Hematopoietic multipotent progenitor cell treated with erythropoietin and hydrocortisone succinate and interleukin-3 and kit ligand, for 4 days (in vitro differentiated cells): ENCODE measurements at places on chromosomes 13 and 19.

DNA sequence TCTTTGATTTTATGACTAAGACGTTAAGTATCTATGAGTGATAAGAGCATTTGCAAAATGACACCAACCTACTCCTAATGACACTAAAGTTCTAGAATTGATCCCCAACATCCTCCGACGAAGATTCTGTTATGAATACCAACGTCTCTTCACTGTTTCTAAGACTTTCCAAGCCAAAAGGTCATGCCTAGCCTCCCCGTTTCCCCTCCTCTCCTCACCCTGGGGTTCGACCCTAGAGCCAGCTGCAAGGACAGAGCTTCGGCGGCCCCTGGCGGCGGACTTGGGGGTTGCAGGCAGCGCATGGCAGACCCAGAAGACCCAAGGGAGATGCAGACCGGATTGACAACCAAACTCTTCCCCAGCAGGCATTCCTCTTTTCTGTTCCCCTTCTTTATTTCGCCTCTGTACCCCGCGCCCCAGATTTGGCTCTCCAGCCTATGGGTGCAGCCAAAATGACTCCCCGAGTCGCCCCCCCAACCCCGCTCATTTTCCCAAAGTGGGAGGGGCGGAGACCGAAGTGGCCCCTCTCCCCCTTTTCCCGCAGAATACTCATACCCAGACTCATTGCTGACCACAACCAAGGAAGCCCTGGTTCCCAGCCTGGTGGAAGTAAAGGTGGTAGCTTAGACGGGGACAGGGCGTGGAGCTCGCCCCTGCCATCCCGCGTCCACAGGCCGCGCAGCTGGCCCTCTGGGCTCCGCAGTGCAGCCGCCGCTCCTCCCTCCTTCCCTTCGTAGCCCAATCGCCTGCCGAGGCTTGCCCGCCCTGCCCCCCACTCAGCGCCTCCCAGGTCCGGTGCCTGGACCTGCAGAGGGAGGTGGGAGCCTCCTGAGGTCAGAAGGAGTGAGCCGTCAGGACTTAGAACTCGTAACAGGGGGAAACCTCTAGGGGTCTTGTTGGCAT is 4.1 kb upstream of the EML2 start:
- peak; percentile 94 for DNase-seq

DNA sequence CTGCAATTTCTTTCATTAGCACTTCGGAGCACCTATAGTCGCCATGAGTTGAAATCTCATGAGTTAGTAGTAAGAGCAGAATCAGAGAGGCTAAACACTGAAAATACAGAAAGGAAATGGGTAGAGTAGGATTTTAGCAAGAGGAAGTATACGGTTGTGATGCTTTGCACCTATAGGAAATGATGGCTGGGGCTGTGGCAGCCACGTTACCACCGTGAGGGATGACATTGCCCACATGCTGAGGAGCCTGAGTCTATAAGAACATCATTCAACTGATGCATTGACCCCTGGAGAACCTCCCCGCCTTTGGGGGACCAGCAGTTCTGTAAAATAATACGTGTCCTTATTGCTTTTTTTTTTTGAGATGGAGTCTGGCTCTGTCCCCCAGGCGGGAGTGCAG is 20.4 kb downstream of the FAM187B start:
- DNase-seq = no peak

DNA sequence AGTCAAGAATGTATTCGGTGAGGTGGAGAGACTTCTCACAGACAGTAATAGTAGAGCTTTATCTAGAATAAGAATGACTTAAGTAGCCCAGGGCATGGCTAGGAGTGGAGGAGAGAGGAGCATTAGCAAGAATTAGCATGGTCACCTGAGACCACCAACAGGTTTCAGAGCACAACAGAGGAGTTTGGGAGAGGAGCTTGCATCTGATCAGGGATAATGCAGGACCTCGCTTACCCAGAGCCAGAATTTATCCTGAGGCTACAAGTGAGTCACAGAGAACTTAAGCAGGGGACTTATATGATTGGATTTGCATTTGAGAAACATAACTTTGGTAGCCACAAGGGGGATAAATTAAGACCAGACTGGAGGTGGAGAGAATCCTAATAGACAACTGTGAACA is 102.1 kb upstream of the FNDC3A start:
- DNase-seq = peak; percentile 42

DNA sequence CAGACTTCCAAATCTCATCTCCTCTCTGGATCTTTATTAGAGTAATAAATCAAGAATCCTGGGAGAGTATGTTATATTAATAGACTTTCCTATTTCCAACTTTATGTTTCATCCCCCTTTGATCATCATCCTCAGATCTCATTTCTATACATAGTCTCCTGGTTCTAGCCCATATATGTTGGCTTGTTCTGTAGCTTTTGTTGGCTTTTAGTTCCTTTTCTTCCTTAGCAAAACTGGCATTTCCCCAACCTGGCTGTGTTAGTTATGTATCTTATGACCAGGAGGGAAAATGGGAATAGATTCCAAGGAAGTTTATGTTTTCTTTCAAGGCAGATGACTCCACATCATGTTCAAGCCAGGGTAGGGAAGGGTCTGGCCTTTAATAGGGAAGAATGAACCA is 2464.5 kb downstream of the PCDH9 start:
- no peak for DNase-seq

- DNase-seq = no peak
Observed at GRCh38 chr19:13599681-13600080, 93.4 kb upstream of the CACNA1A start.

- no peak for DNase-seq
Observed at GRCh38 chr19:55712804-55713631, 25.2 kb downstream of the NLRP9 start.

DNA sequence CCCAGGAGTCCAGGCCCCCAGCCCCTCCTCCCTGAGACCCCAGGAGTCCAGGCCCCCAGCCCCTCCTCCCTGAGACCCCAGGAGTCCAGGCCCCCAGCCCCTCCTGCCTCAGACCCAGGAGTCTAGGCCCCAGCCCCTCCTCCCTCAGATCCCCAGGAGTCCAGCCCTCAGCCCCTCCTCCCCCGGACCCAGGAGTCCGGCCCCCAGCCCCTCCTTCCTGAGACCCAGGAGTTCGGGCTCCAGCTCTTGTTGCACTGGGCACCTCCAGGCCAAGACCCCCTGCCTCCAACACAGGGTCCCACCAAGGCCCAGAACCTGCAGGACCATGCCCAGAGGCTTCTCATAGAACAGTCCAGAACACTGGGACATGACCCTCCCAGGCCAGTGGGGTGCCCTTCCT is 3.8 kb downstream of the ERCC1 start:
- DNase-seq = no peak

DNA sequence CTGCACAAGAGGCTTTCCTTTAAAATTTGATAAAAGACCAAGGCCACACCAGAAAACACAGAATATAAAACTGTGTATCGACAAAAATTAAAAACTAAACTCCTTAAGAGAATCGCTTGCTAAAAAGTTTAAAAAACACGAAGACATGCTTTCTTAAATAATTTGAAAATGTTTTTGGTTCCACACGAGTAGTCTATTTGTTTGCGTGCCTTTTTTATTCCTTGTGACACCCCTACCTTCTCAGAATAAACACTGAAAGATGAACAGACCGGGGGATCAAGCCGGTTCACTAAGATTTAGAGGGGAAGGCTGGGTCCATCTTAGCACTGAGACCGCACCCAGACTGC is 256.4 kb upstream of the STARD13 start:
- no peak for DNase-seq

- DNase-seq = peak; percentile 10
Observed at GRCh38 chr13:21745307-21745706, 74.4 kb downstream of the FGF9 start.

GRCh38 chr13:96342286-96342685 is 252.4 kb downstream of the HS6ST3 start:
- DNase-seq = no peak

GRCh38 chr19:366951-367350 is 22.4 kb upstream of the MIER2 start:
- no peak for DNase-seq

GRCh38 chr13:112813552-112813951 is 123.7 kb downstream of the ATP11A start:
- no peak for DNase-seq

DNA sequence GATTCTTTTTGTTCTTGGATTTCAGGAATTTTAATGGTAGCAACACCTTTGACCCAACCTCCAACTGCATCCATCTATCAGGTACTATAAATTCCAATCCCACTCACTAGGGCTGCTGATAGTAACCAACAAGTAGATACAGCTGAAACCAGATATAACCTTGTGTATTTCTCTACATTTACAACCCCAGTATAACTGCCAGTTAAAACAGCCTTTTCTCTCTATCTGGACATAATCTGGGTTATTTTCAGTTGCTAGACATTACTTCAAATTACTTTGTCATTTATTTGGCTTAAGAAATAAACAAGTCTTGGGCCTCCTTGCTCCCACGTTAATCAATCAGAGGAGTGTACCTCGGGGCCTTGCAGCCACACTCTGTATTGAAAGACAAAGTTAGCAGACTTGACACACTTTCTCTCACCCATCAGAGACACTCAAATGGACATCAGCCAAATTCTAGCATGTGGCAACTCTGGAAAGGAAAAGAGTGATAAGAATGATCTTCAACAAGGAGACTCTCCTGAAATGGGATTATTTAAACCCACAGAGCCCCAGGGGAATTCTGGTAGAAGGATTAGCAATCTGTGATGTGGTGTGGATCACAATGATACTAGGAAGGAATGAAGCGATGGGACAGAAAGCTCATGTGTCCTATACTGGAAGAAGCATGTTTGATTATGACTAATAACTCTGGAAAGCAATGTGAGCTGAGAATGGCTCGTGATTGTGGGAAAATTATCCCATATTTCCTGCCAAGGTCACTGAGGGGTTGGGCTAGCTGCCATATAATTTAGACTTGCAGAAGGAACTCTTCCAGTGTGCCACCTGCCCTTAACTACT is 157.5 kb downstream of the FLT1 start:
- DNase-seq = no peak

DNA sequence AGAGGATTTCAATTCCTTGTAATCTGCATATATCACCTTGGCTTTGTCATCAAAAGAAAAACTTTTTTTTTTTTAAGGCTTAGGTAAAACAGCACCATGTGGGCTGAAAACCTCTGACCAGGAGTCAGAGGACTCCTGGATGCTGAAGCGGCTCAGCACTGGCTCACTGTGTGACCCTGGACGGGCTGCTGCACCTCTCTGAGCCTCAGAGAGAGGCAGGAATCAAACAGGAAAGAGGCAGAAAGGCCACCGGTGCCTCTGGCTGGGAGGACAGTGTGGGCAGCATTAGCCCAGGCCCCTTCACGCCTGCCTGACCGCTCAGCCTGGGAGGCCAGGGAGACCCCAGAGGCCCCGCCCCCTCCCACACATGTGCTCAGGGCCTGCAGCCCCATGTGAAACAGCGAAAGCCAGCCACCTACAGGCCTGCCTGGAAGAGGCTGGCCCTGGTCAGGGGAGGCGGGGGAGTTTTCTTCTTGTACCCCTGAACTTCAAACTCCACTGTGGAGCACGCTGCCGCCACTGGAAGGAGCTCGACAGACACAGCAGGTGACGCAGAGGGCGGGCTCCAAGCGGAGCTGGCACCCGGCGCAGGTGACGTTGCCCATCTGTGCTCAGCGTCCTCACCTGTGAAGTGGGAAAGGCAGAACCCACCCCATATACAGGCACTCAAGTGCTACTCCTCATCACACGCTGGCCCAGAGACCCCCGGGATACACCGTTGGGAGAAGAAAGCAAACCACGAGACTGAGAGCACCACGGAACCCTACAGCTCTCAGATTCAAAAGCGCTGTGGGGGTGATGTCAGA is 39.7 kb downstream of the MLLT1 start:
- DNase-seq = no peak

- DNase-seq = no peak
Observed at GRCh38 chr13:32086791-32087441, 55.3 kb downstream of the FRY start.

DNA sequence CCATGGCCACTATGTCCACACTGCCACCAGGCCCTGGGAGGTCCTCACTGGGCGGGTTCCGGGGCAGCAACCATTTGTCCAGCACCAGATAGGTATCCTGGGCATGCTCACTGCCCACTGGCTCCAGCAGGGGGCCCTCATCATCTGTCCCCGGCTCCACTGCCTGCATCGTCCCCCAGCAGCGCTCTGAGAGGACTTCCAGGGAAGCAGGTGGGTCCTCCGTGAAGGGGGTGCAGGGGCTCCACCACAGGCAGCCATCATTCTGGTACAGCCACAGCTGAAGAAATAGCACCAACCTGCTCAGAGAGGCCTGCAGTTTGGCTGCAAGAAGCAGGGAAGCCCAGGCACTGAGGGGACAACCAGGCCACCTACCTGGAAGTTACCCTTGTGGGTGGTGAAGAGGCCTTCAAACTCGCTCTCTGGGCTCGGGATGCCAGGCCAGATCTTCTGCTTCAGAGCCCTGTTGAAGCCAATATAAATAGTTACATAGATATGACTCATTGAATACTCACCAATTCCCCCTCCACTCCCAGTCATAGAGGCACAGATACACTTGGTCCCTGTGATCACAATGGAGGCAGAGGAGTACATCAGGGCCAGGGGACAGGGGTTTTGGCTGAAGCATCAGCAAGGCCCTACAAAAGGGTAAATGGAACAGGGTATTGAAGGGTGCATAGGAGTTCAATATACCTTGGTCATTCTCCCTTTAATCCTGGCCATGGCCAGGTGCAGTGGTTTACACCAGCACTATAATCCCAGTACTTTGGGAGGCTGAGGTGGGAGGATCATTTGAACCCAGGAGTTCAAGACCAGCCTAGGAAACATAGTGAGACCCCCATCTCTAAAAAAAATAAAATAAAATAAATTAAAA is 4.1 kb downstream of the SWSAP1 start:
- peak; percentile 75 for DNase-seq

- no peak for DNase-seq
Observed at GRCh38 chr13:75161804-75162203, 320.2 kb downstream of the TBC1D4 start.

DNA sequence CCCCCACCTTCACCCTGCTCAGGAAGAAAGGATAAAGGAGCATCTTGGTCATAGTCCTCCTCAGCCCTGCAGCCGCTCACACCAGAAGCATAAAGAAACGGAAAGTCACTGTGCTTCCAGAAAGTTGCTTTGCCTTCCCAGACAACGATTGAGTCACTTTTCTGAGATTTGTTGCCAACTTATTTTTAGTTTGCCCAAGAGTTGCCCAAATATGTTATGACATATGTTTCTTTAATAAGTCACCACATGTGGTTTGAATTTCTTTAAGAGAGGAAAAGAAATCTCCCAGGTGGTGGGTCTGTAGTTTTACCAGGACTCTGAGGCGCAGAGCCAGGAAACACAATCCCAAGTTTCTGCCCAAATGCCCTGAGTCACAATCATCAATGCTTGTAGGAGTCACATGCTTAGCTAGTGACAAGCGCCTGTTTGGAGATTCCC is 63.4 kb upstream of the LRCH1 start:
- no peak for DNase-seq

- no peak for DNase-seq
Observed at GRCh38 chr13:47148543-47148942, 251.7 kb upstream of the HTR2A start.

- DNase-seq = peak; percentile 62
Observed at GRCh38 chr19:5091684-5092480, 123.0 kb downstream of the KDM4B start.

DNA sequence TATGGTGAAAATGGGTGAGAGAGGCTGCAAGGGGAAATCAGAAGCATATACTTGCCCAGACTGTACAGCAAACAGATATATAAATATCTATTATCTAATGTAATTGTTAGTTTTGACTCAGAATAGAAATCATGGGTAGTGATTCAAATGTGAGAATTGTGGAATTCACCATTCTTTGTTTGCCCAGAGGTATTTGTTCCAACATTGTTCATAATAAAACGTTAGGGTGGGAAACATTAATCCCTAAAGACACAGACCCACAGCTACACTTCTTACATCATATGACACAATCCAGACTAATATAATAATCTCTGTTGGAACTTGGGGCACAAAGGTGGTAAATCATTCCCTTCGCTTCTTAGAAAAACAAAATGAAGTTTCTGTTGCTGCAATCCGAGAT is 646.5 kb upstream of the SLITRK6 start:
- no peak for DNase-seq
